Immature natural killer cell (primary cell): ENCODE measurements at places on chromosomes 16 and 17.

- no peak for DNase-seq
Observed at GRCh38 chr17:37470181-37470580, 19.5 kb upstream of the DUSP14 start.

DNA sequence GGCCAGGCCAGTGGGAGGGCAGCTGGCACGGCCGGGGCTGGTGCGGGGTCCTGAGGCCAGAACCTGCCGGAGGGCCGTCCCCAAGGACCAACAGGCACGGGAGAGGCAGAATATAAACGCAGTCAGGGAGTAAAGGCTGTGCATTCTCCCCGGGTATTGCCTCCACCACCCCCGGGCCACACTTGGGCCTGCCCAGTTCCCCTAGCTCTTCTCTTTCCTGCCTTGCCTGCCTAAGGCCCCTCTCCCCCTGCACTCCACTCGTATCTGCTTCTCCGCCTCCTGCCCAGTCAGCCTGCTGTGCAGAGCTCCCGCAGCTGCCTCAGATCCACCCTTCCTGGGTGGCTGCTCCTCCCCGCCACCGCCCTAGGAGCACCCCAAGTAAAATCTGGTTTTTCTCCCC, 5.0 kb upstream of the RPH3AL start:
- no peak for DNase-seq

DNA sequence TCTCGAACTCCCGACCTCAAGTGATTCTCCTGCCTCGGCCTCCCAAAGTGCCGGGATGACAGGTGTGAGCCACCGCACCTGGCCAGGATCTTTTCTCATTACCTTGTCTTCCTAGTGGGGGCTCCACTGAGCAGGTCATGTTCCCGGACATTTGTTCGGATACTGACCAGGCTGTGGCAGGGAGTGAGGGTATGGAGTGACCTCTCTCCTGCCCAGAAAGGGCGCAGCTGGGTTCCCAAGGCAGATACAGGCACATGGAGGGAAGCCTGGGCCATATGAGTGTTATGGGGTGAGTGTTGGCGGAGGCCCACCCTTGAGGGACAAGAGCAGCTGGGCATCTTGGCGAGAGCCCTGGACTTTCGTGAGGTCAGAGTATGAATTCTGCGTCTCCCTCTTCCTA, 5.5 kb downstream of the SERPINF1 start:
- no peak for DNase-seq

DNA sequence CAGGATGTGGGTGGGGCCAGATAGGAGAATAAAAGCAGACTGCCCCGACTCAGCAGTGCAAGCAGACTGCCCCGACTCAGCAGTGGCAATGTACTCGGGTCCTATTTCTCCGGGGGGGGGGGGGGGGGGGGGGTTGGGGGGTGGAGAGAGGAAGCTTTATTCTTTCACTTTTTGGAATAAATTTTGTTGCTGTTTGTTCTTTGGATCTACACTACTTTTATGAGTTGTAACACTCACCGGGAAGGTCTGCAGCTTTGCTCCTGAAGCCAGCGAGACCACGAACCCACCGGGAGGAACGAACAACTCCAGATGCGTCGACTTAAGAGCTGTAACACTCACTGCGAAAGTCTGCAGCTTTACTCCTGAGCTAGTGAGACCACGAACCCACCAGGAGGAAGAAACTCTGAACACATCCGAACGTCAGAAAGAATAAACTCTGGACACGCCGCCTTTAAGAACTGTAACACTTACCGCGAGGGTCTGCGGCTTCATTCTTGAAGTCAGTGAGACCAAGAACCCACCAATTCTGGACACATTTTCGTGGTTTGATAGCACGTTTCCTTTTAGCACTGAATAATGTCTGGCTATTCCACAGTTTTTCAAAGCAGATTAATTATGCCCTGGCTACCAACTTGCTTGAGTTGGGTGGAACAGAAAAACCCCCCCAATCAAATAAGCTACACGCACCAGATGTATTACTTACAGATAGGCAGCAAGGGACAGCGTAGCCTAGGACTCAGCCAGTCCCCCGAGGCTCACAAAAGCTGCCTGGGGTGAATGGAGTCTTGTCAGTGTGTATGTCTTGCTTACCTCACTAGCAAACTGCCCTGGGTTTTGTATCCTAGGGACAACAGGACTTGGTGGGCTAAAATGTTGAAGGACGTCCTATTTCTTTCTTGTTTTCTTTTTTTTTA, 11.9 kb downstream of the FZD2 start:
- peak; percentile 48 for DNase-seq

- peak; percentile 76 for DNase-seq
Observed at GRCh38 chr17:62703776-62704380, 76.4 kb downstream of the MRC2 start.

DNA sequence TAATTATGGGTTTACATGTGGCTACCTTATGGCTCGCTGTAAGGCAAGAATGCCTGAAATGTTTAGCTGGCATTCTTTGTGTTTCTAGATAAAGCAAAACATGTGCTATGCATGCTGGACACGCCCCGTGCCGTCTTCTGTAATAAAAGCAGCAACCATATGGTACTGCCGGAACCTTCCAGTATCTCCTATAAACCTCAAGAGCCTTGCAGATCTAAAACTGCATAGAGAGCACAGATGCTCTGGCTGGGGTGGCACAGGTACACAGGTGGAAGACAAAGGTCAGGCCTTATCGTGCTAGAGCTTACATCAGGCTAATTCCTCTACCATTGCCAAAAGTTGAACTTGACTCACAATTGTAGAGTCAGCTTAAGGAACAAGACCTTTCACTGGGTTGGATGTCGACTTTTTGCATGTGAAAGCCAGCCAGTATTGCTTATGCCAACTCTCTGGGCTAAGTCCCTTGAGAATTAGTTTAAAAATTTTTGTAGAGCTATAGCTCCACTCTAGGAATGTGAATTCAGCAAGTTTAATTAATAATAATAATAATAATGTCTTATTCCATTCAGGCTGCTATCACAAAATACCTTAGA, 187.4 kb upstream of the CACNG5 start:
- DNase-seq, result no peak
